ENCODE measurements at places on chromosomes 2 and 18. TPM values are rescaled to one million over a fixed set of nuclear protein-coding genes. Genes with fewer than 3 reads are reported as not detected.
A peak's percentile ranks its signal among the peaks of the same experiment; 100 is the strongest.

The AQP12A gene
- not detected for total RNA-seq

The DLX1 gene
- 0.44 TPM for total RNA-seq

The FIGLA gene
- not detected for total RNA-seq

The DSG2 gene
- 6.9 TPM for total RNA-seq

The C18orf54 gene
- total RNA-seq = 3.1 TPM

The RBMS1 gene
- 71.4 TPM for total RNA-seq

The NCKAP5 gene
- 11.7 TPM for total RNA-seq

DNA sequence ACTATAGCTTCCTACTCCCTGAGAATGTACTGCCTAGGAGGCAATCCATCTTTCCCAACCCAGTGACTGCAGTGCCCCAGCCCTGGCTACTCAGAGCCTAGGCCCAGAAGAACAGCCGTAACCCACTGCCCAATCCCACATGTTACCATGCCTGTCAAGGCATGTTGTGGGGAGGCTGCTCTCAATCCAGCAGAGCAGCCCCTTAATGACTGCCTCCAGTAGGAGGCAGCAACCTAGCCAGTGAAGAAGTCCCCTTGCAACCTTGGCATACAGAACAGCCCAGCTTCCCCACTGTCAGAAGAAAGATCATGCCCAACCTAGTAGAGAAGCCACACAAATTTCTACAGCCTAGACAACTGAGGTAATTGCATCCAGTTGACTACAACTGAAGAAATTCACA is 44.2 kb upstream of the CDH7 start:
- H3K27me3 ChIP-seq = no peaks in the 10 kb centered on the region
- H3K4me3 ChIP-seq = no peak overlapping the region
- no peak overlapping the region for H3K27ac ChIP-seq
- no peaks in the 10 kb centered on the region for H3K36me3 ChIP-seq
- no peak for DNase-seq

- H3K4me3 ChIP-seq = no peak overlapping the region
- no peak overlapping the region for H3K27ac ChIP-seq
- no peaks in the 10 kb centered on the region for H3K36me3 ChIP-seq
- H3K27me3 ChIP-seq = no peaks in the 10 kb centered on the region
Observed at GRCh38 chr2:141498561-141498960, 632.3 kb downstream of the LRP1B start.

DNA sequence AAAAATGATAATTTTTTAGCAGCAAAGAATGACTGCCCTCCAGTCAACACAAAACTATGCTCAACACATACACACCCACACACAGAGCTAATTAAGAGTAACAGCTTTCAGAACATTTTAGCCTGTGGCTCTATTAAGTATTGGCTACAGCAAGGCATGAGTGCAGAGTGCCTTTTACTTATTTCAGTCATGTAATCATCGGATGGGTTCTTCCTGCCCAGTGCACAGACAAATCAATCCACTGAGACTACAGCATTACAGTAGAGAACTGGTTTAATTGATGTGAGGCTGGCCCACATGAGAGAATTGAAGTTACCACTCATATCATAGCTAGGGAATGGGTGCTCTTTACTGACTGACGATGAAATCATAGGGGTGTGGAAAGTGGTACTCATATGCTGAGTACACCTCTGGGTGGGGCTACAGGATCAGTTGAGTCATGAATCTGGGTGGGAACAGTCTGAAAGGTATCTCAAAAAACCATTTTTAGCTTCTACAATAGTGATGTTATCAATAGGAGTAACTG is 241.0 kb downstream of the FSIP2 start:
- no peak overlapping the region for H3K4me3 ChIP-seq
- no peaks in the 10 kb centered on the region for H3K36me3 ChIP-seq
- no peaks in the 10 kb centered on the region for H3K27me3 ChIP-seq
- no peaks in the 10 kb centered on the region for H3K4me1 ChIP-seq
- DNase-seq = no peak
- no peak overlapping the region for H3K27ac ChIP-seq

- no peaks in the 10 kb centered on the region for H3K27me3 ChIP-seq
- no peak for DNase-seq
- H3K27ac ChIP-seq = no peak overlapping the region
- peaks cover 19% of the 10 kb centered on the region for H3K36me3 ChIP-seq
Observed at GRCh38 chr2:240128608-240129145, 7.4 kb downstream of the COPS9 start.

GRCh38 chr2:51628917-51629316 is 597.0 kb upstream of the NRXN1 start:
- no peak for DNase-seq
- H3K36me3 ChIP-seq = no peaks in the 10 kb centered on the region
- H3K4me3 ChIP-seq = no peak overlapping the region
- H3K27ac ChIP-seq = no peak overlapping the region
- H3K4me1 ChIP-seq = no peaks in the 10 kb centered on the region

GRCh38 chr18:63237881-63238692 is 81.5 kb downstream of the BCL2 start:
- H3K27me3 ChIP-seq = no peaks in the 10 kb centered on the region
- DNase-seq = no peak
- no peaks in the 10 kb centered on the region for H3K4me1 ChIP-seq

- no peaks in the 10 kb centered on the region for H3K27me3 ChIP-seq
- no peak for DNase-seq
- no peak overlapping the region for H3K4me3 ChIP-seq
- H3K36me3 ChIP-seq = no peaks in the 10 kb centered on the region
Observed at GRCh38 chr2:231033147-231034132, 3.9 kb upstream of the C2orf72 start.

GRCh38 chr2:15674637-15675455 is 83.2 kb downstream of the DDX1 start:
- no peaks in the 10 kb centered on the region for H3K27me3 ChIP-seq
- DNase-seq = no peak
- H3K4me3 ChIP-seq = no peak overlapping the region
- no peak overlapping the region for H3K27ac ChIP-seq
- H3K36me3 ChIP-seq = no peaks in the 10 kb centered on the region

- H3K36me3 ChIP-seq = no peaks in the 10 kb centered on the region
- H3K27ac ChIP-seq = peak overlapping the region; percentile 73
- H3K4me3 ChIP-seq = peak overlapping the region; percentile 68
- no peak for DNase-seq
Observed at GRCh38 chr18:35581898-35582641, 530 bp downstream of the GALNT1 start.

GRCh38 chr2:54977149-54977548 is 73.1 kb downstream of the RTN4 start:
- H3K4me3 ChIP-seq = no peak overlapping the region
- no peak overlapping the region for H3K27ac ChIP-seq
- H3K36me3 ChIP-seq = peaks cover 23% of the 10 kb centered on the region
- peaks cover 77% of the 10 kb centered on the region for H3K4me1 ChIP-seq

DNA sequence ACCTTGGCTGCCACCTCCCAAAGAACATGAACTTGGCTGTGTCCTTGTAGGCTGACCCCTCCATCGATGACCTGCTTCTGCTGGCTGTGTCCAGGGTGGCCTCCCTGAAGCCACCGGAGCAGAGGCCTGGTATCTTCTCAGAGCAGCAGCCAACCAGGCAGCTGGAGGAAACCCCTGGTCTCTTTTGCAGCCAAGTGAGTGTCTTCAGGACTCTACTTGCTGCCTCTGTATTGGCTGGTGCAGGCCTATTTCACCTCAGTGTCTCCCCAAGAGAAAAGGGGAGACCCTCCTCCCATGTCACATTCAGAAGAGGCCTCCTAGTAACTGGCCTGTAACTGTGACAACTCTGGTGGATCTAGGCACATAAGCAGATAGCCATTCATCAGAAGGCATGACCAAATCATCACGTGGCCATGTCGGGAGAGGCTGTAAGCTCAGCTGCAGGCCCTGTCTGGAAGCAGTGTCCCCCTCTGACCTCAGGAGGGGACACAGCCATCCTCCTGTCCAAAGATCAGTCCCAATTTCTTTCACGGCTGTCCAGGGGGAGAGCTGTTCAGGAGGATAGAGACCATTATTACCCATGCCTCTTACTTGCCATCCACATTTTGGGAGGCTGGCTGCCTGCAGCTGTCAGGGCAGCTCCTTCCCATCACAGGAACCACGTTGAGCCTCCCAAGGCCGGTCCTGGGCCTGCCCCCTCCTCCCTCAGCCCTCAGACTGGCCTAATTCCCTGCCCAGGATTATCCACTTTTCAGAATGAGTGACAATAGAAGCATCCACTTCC is 20.9 kb upstream of the ROCK2 start:
- H3K27ac ChIP-seq = no peak overlapping the region
- no peak for DNase-seq
- no peaks in the 10 kb centered on the region for H3K27me3 ChIP-seq

DNA sequence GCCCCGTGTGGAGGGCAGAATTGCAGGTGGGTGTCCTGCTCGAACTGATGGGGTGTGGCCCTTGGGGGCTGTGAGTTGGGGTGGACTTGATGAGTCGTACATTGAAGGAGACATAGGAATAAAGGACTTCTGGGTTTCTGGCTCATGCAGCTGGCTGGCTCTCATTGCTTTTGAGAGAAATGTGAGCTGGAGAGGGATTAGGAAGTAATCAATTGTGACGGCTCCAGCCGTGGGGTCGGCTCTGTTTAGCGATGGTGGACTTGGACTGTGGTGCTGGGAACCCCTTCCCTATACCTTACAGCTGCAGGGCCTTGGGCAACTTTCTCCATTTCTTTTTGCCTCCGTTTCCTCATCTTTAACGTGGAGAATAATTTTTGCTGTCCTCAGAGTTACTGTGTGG is 9.2 kb downstream of the IMPA2 start:
- no peak overlapping the region for H3K27ac ChIP-seq
- H3K36me3 ChIP-seq = no peaks in the 10 kb centered on the region
- no peaks in the 10 kb centered on the region for H3K4me1 ChIP-seq
- no peak for DNase-seq

DNA sequence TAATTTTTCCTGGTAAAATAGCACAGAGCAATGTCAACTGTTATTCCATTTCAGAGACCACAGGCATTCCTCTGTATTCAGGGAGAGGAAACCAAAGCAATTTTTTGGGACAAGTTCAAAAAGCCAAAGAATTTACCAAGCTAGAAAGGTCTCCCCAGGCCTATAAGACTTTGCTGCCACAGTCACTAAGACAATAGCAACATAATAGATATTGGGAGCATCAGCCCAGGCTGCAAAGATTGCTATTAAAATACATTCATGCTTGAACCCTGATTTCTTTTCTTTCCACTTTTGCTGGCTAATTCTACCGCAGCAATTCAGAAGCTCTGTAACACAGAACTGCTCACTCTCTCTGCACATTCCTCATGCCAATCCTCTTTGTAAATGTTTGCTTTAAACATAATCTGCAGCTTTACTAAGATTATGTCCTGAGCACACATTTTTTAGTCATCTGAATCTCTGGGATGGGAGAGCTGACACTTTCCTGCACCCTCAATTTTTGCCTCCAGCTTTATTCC is 76.3 kb downstream of the CLHC1 start:
- DNase-seq = no peak
- no peaks in the 10 kb centered on the region for H3K36me3 ChIP-seq
- no peak overlapping the region for H3K4me3 ChIP-seq
- peak overlapping the region; percentile 26 for H3K27ac ChIP-seq
- H3K4me1 ChIP-seq = peaks cover 27% of the 10 kb centered on the region
